ENCODE measurements at places on chromosomes 13 and 19.

- no peak for DNase-seq
Observed at GRCh38 chr19:58284199-58284598, 5.4 kb downstream of the ZNF8 start.

GRCh38 chr19:9219489-9219888 is at the start of gene OR7D4:
Gene OR7D4 (minus strand): TSS chr19:9219589. CDS start chr19:9214837, 4,752 bp downstream.
- DNase-seq = no peak

- DNase-seq = no peak
Observed at GRCh38 chr13:84566780-84567179, 684.5 kb upstream of the SLITRK1 start.

GRCh38 chr13:25978961-25979360 is 72.9 kb downstream of the SHISA2 start:
- no peak for DNase-seq

- DNase-seq = no peak
Observed at GRCh38 chr19:16566161-16566560, 6.1 kb downstream of the SLC35E1 start.

DNA sequence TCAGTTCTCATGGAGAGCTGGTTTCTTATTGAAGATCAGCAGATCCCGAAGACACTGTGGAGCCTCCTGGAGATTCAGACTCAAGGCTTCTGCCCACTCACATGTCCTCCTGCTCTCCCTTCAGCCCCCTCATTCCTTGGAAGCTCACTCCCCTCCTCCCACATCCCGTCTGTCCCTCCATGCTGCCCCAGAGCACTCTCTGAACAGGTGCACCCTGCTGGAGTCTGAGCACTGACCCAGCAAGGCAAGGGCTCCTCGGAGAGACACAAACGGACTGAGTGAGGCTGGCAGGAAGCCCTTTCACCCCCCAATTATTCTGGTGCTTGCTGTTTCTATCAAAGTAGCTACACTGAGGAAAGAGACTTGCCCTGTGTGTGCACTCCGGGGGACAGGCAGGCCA is 374.0 kb downstream of the UQCRFS1 start:
- no peak for DNase-seq

DNA sequence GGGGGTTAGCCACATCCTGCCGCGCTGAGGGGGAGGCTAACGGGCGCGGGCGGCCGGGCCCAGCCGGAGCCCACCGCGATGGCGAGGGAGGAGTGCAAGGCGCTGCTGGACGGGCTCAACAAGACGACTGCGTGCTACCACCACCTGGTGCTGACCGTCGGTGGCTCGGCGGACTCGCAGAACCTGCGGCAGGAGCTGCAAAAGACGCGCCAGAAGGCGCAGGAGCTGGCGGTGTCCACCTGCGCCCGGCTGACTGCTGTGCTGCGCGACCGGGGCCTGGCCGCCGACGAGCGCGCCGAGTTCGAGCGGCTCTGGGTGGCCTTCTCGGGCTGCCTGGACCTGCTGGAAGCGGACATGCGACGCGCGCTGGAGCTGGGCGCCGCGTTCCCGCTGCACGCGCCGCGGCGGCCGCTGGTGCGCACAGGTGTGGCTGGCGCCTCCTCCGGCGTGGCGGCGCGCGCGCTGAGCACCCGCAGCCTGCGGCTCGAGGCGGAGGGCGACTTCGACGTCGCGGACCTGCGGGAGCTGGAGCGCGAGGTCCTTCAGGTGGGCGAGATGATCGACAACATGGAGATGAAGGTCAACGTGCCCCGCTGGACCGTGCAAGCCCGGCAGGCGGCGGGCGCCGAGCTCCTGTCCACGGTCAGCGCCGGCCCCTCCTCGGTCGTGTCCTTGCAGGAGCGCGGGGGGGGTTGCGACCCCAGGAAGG is 692 bp downstream of the RGS9BP start:
- no peak for DNase-seq

DNA sequence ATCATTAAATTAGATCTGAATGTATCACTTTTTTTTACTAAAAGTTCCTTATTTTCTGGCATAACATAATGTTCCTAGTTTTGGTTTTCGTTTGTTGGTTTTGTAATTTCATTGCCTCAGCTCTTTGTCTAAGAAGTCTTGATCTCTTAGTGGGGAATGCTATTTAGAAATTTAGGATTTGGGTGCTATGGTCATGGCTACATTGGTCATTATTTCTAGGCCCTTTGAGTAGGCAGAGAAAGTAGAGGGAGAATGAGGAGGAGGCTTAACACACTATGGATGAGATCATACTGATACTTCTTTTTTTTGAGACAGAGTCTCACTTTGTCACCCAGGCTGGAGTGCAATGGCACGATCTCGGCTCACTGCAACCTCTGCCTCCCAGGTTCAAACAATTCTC is 41.8 kb downstream of the PIBF1 start:
- no peak for DNase-seq

- peak; percentile 95 for DNase-seq
Observed at GRCh38 chr19:49929121-49929610, at the start of the genes ATF5 and NUP62. Gene ATF5 (plus strand): TSS chr19:49929205. CDS start chr19:49930851, 1,646 bp downstream. Gene NUP62 (minus strand): TSS chr19:49929504. CDS start chr19:49909807, 19,697 bp downstream.

DNA sequence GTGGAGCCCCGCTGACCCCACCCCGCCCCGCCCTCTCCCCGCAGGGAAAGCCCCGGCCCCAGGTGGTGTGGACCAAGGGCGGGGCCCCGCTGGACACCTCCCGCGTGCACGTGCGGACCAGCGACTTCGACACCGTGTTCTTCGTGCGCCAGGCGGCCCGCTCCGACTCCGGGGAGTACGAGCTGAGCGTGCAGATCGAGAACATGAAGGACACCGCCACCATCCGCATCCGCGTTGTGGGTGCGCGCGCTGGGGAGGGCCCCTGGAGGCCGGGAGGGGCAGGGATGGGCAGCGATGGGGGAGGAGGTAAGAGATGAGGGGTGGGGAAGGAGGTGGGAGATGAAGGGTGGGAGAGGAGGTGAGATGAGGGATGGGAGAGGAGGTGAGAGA is 17.2 kb upstream of the EMC10 start:
- no peak for DNase-seq

DNA sequence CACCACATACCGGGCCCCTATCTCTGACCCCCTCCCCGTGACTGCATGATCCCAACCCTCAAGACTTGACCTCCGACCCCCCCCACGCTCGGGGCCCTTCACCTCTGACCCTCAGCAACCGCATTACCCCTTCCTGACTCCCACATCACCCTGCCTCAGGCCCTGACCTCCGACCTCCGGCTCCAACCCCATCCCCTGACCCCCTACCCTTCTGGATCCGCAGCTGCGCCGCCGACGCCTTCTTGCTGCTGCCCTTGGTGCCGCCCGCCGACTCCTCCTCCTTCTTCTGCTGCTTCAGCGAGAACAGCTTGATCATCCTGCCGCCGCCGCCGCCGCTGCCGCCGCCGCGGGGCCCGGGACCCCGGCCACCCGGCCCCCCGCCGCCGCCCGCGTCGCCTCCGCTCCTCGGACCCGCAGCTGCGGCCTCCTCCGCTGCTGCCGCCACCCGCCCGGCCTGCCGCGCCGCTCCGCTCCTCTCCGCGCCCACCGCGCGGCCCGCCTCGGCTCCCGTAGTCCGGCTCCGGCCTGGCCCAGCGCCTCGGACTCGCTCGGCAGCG is at the start of gene UBE2M:
Gene UBE2M, minus strand, starts transcription at position 546 of the 557 bp plus-strand sequence. Its CDS starts 230 bp downstream, at position 316.
- DNase-seq = peak; percentile 57

- no peak for DNase-seq
Observed at GRCh38 chr19:40521276-40521675, 54.5 kb downstream of the SPTBN4 start.

GRCh38 chr13:66689037-66689619 is 541.0 kb downstream of the PCDH9 start:
- DNase-seq = no peak

DNA sequence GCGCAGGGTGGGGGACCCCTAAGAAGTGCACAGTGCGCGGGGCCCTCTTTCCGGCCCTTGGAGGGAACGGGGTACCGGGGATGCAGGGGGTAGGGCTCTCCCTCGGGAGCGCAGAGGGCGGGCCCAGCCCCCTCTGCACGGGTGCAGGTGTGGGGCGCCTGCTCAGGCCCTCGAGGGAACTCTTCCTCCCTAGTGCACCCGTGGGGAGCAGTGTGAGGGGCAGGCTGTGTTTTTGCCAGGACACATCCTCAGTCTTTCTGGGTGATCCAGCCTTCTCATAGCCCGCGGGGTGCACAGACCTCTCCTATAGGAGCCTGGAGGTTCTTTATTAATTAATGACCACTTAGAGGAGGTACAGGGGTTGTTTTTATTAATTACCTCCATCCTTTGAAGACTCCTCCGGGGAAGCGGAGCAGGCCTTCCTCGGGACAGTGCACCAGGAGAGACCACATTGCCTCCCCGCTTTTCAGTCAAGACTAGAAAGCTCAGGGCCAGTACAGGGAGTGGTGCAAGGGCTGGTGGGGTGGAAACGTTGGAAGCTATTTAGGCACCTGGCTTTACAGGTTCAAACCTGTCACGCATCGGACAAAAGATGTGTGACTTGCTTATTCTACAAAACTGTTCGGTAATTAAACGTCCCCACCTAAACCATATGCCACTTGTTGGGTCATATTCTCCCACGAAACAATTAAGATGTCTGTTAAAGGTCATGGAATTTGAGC is 598 bp upstream of the GJB6 start:
- DNase-seq = no peak

- no peak for DNase-seq
Observed at GRCh38 chr19:13935765-13936510, 2.3 kb downstream of the PODNL1 start.

DNA sequence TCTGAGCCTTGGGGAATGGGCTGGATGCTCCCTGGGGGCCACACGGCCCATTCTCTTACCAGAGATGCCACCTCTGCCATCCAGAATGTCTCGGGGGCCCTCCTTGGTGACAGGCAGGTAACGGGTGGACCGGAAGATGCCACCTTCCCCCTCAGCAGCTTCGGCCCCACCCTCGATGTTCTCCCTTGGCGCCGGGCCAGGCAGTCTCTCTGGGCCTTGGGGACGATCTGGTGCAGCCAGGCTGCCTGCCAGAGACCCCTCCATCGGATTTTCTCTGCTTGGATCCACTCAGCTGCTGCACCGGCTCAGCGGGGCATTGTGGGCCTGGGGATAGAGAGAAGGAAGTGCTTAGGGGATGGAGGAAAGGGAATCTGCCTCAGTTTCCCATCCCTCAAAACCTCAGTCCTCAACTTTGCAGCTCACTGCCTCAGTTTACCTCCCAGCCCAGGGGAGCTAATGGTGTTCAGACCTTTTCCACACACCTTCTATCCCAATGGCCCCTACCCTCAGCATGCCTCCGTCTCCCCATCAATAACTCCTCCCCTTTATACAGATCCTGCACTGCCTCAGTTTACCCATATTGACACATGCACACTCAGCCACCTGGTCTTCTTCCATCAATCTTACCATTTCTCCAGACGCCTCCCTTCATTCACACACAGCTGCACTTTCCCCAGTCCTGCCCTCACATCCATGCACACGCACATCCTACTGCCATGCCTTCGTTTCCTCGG is 1.5 kb downstream of the WIZ start:
- DNase-seq = no peak

- DNase-seq = no peak
Observed at GRCh38 chr19:55700813-55701212, 25.8 kb downstream of the EPN1 start.

GRCh38 chr19:54616821-54617560 is 13.3 kb upstream of the LILRB1 start:
- no peak for DNase-seq

- no peak for DNase-seq
Observed at GRCh38 chr13:113047587-113047986, 58.0 kb upstream of the F7 start.

DNA sequence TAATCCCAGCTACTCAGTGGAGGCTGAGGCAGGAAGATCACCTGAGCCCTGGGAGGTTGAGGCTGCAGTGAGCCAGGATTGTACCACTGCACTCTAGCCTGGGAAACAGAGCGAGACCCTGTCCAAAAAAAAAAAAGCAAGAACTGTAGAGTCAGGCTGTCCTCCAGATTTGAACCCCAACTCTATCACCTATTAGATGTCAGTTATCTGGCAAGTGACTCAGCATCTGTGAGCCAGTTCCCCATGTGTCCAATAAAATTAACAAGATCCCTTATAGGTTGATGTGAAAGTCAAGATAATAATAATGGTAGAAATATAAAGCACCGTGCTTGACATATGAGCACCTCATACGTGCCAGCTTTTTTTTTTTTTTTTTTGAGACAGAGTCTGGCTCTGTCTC is 22.0 kb downstream of the GP6 start:
- DNase-seq = no peak

DNA sequence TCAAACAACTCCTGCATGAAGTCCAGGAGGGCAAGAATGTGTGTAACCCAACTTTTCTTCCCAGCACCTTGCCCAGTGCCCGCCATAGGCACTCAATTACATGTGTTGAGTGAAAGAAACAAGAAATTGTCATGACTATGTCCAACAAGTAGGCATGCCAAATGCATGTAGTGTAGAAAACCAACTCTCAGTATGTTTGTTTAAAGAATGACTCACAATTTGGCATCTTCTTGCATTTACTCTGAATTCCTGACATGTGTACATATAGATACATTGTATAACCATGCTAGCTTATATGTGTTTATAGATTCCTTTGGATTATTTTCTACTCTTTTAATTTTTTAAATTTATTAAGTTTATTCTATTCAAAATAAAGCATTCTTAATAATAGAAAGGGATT is 305.0 kb downstream of the EFNB2 start:
- no peak for DNase-seq

DNA sequence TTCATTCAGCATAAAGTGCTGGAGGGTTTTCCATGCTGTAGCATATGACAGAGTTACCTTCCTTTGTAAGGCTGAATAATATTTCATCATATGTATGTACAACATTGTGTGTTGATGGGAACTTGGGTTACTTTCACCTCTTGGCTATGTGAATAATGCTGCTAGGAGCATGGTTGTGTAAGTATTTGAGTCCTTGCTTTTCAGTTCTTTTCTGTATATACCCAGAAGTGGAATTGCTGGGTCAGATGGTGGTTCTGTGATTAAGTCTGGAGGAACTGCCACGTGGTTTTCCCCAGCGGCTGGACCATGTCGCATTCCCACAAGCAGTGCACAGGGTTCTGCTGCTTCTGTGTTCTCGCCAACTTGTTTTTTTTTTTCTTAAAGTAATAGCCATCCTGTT is 101.2 kb upstream of the TEX29 start:
- DNase-seq = no peak

DNA sequence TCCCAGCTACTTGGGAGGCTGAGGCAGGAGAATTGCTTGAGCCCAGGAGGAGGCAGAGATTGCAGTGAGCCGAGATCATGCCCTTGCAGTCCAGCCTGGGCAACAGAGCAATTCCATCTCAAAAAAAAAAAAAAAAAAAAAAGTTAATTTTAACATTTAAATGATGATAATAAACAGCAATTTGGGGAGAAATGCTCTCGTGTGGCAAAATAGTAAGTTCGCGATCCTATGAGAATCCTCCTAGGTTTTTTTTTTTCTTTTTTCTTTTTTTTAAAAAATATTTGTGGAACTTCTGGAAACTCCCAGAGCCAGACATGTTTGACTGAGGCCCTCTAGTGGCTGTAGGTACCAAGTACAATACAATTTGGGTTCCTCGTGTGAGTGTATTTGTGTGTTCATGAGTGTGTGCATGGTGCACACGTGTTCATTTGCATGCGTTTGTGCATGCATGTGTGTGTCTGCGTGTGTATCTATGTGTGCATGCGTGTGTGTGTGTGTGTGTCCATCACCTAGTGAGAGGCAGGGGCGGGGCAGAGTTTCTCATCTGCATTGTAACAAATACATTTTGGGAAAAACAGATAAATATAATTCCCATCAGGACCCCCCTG is 31.2 kb downstream of the TMPRSS9 start:
- DNase-seq = no peak

Measured in neural crest cell (in vitro differentiated cells).